ENCODE measurements at places on chromosomes 2 and 18. TPM values are rescaled to one million over a fixed set of nuclear protein-coding genes. Genes with fewer than 3 reads are reported as not detected.

GRCh38 chr2:141933226-141933625, 197.6 kb downstream of the LRP1B start:
- no peak overlapping the region for H3K4me3 ChIP-seq
- no peak for DNase-seq
- no peaks in the 10 kb centered on the region for H3K36me3 ChIP-seq

Gene MAPRE3
- total RNA-seq, result 5.1 TPM

Gene CYTIP
- total RNA-seq, result 2.5 TPM

Gene C2orf69
- 10.4 TPM for total RNA-seq

- no peaks in the 10 kb centered on the region for H3K27me3 ChIP-seq
- H3K4me3 ChIP-seq, result no peak overlapping the region
- H3K27ac ChIP-seq, result no peak overlapping the region
- no peak for DNase-seq
- peaks cover 8% of the 10 kb centered on the region for H3K4me1 ChIP-seq
Measured at GRCh38 chr18:39571511-39571910, 2005.9 kb upstream of the CELF4 start.

- H3K36me3 ChIP-seq, result no peaks in the 10 kb centered on the region
- no peaks in the 10 kb centered on the region for H3K27me3 ChIP-seq
Measured at GRCh38 chr18:48657447-48658120, 118.8 kb downstream of the CTIF start.

DNA sequence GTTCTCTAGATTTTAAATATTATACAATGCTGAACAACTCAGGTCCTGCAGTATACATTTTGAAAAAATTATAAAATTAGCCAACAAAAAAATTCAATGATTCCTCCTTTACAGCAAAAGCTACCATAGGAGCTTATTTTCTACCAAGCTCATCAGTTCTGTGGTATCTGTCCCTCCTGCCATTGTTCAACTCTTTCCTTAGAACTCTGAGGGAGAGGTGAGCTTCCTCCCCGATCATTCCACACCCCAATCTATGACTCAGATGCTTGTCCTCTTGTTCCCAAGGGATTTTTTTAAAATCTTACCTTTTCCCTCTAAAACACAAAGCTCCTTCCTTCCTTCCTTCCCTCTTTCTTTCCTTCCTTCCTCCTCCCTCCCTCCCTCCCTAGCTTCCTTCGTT, 13.5 kb downstream of the DPP4 start:
- H3K27ac ChIP-seq, result no peak overlapping the region
- H3K36me3 ChIP-seq, result no peaks in the 10 kb centered on the region
- peaks cover 11% of the 10 kb centered on the region for H3K4me1 ChIP-seq

Gene TRIM43
- total RNA-seq, result not detected

Gene EGR4
- total RNA-seq, result not detected

- H3K27me3 ChIP-seq, result no peaks in the 10 kb centered on the region
- H3K4me3 ChIP-seq, result no peak overlapping the region
- H3K27ac ChIP-seq, result no peak overlapping the region
- no peak for DNase-seq
Measured at GRCh38 chr2:134258684-134259388, 5.0 kb downstream of the MGAT5 start.

- DNase-seq, result no peak
- H3K27me3 ChIP-seq, result no peaks in the 10 kb centered on the region
- no peaks in the 10 kb centered on the region for H3K36me3 ChIP-seq
- H3K27ac ChIP-seq, result no peak overlapping the region
- H3K4me3 ChIP-seq, result no peak overlapping the region
Measured at GRCh38 chr2:189512879-189513278, 67.7 kb downstream of the SLC40A1 start.

Gene LONRF2
- 25.8 TPM for total RNA-seq

Gene GDF7
- 0.71 TPM for total RNA-seq

GRCh38 chr2:38262069-38262871, 114.8 kb downstream of the ATL2 start:
- H3K4me1 ChIP-seq, result no peaks in the 10 kb centered on the region
- no peak overlapping the region for H3K27ac ChIP-seq
- no peak overlapping the region for H3K4me3 ChIP-seq
- no peaks in the 10 kb centered on the region for H3K36me3 ChIP-seq
- H3K27me3 ChIP-seq, result no peaks in the 10 kb centered on the region
- no peak for DNase-seq

DNA sequence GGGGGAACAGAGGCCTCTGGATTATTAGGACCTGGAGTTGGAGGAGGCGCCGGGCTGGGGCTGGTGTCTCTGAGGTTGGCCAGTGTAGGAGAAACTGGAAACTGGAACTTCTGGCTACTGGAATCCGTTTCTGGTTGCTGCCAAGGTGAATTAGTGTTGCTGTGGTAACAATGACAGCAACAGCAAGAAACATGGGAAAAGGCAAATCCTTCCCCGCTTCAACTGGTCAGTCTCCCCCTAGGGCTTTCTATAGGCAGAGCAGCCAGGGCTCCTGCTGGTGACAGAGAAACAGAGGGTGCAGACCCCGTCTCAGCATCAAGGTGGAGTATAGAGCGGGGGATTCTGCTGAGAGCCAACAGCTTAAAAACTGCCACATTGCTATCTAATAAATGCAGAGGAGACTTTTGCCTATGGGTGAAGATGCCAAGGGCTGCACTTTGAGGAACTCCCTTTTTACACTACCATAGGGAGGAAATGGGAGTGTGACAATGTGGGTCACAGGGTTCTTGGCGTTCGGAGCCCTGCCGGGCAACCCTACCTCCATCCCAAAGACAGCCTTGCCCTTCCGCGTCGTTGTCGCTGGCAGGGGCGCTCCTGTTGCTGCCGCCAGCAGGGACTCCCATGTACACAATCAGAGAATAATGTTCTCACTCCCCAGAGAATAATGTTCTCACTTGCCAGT, 81.4 kb upstream of the CABLES1 start:
- no peak overlapping the region for H3K4me3 ChIP-seq
- H3K27ac ChIP-seq, result no peak overlapping the region
- no peaks in the 10 kb centered on the region for H3K4me1 ChIP-seq
- no peaks in the 10 kb centered on the region for H3K27me3 ChIP-seq
- no peak for DNase-seq

DNA sequence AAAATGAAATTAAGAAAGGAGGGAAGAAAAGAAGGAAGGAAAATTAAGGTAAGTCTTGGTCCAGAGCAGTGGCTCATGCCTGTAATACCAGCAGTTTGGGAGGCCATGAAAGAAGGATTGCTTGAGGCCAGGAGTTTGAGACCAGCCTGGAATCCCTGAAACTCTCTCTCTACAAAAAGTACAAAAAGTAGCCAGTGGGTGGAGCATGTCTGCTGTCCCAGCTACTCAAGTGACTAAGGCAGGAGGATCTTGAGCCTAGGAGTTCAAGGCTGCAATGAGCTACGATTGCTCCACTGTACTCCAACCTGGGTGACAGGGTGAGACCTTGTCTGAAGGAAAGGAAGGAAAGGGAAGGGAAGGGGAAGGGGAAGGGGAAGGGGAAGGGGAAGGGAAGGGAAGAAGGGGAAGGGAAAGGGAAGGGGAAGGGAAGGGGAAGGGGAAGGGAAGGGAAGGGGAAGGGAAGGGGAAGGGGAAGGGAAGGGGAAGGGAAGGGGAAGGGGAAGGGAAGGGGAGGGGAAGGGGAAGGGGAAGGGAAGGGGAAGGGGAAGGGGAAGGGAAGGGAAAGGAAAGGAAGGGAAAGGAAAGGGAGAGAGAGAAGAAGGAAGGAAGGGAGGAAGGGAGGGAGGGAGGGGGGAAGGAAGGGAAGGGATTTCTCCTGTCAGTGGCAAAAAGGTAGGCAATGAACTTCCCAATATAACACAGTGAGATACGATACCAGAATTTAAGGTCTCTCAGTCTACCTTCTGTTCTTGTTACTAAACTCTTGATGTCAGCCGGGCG, 412.8 kb downstream of the CMPK2 start:
- H3K27ac ChIP-seq, result no peak overlapping the region
- H3K4me1 ChIP-seq, result no peaks in the 10 kb centered on the region
- no peaks in the 10 kb centered on the region for H3K36me3 ChIP-seq
- no peaks in the 10 kb centered on the region for H3K27me3 ChIP-seq
- no peak for DNase-seq

Gene MYL1
- total RNA-seq, result not detected

- DNase-seq, result no peak
- H3K36me3 ChIP-seq, result no peaks in the 10 kb centered on the region
- H3K27ac ChIP-seq, result no peak overlapping the region
- peaks cover 16% of the 10 kb centered on the region for H3K4me1 ChIP-seq
Measured at GRCh38 chr2:95005726-95006125, 19.8 kb upstream of the MAL start.

- peaks cover 6% of the 10 kb centered on the region for H3K4me1 ChIP-seq
- no peak overlapping the region for H3K4me3 ChIP-seq
- DNase-seq, result no peak
Measured at GRCh38 chr2:133240491-133241223, 327.6 kb downstream of the NCKAP5 start.

- no peaks in the 10 kb centered on the region for H3K4me1 ChIP-seq
- DNase-seq, result no peak
- H3K36me3 ChIP-seq, result no peaks in the 10 kb centered on the region
Measured at GRCh38 chr2:84628486-84628885, 112.2 kb downstream of the DNAH6 start.

Gene GPR17
- total RNA-seq, result 0.66 TPM

Gene TRIM54
- not detected for total RNA-seq

DNA sequence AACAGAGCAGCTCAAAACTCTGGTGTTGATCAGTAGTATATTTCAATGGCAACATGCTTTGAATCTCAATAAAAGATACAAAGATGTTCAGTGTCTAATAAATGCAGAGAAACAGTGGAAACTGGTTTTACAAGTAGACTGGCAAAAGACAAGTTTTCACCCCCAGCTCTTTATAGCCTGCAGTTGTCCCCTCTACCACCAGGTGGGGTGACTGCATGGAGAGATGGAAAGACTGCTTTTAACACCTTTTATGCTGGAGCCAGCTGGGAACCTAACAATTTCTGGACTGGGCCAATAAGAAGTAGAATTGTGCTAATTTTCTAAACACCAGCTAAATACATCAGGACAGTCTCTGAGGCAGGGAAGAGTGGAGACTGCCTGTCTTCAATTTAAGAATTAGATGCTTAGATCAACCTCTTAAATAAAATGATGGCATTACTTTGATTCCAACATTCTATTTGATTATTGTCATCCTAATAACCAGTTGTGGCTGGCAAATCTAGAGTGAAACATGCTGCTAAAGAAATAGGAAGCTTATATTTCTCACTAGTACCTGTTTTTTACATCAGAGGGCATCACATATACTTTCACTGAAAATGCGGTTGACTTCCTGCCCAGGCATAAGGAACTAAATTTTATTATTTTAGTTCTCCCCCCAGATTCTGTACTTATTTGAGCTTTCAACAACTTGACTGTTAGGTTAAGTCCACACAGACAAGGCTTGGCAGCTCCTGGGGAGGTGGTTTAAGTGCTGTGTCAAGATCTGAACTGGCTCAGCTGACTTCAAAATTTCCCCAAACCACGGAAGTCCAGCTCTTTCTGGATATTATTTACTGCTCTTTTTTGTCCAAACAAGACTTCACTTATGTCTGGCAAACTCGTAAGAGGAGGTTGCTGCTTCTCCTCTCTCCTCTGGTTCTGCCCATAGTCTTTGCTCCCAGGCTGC, 140.5 kb downstream of the TPGS2 start:
- DNase-seq, result no peak
- H3K4me1 ChIP-seq, result peaks cover 36% of the 10 kb centered on the region
- no peaks in the 10 kb centered on the region for H3K27me3 ChIP-seq
- no peaks in the 10 kb centered on the region for H3K36me3 ChIP-seq

Gene SERPINB3
- total RNA-seq, result not detected

Gene UPP2
- total RNA-seq, result not detected

DNA sequence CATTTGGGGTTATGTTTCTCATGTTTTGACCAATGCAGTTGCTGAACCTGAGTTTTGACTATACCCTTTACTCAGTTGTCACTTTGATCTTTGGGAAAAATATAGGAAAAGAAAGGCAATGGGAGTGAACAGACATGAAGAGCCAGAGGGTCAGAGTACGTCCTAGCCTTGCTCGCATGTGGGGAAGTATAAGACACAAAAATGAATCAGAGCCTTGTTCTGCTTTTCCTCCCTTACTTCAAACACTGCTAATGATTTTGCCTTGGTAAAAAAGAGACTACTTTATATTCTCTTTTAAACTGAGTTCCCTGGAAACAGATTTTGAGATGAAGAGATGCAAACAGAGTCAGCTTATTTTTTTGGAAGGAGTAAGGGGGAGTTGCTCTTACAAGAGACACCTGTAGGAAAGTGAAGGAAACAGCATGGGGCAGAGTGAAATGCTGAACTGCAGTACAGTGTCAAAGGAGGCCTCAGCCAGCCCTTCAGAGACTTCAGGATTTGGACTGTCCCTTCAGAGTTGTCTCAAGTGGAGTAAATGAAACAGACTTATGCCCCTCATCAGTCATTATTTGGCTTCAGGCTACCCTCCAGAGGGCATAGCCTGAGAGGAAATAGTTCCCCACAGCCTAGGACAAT, 11.1 kb upstream of the FAP start:
- no peak overlapping the region for H3K27ac ChIP-seq
- peaks cover 24% of the 10 kb centered on the region for H3K4me1 ChIP-seq
- H3K4me3 ChIP-seq, result no peak overlapping the region
- no peaks in the 10 kb centered on the region for H3K36me3 ChIP-seq
- H3K27me3 ChIP-seq, result no peaks in the 10 kb centered on the region

Gene SOS1
- total RNA-seq, result 72.0 TPM

DNA sequence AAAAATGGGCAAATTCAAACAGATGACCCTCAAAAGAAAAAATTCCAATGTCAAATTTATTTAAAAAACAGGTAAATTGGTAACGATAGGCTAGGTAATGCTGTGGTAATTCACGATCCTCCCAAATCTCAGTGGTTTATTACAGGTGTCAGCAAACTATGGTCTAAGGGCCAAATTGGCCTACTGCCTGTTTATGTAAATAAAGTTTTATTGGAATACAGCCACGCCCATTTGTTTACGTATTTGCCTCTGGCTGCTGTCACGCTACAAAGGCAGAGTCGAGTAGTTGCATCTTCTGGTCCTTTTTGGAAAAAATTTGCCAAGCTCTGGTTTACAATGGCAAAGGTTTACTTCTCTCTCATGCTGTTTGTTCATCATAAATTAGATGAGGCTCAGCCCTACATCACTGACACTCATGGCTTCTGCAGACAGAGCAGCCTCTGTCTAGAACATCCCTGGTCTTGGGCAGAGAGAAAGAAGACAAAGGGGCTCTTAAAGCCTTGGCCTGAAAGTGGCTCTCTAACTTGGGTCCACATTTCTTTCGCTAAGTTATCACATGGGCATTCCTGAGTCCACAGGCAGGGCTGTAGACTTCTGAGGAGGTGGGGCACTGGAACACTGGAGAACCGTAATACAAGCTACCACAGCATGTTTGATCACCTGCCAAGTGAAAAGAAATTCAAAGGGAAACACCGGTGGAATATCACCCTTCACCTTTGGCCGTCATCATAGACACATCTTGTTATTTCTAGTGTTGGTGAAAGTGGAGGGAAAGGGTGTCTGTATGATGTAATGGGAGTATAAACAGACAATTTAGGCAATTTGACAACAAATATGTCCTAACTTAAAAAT, 34.8 kb downstream of the SP110 start:
- no peaks in the 10 kb centered on the region for H3K27me3 ChIP-seq
- H3K36me3 ChIP-seq, result no peaks in the 10 kb centered on the region

GRCh38 chr18:35024965-35025364, 16.2 kb upstream of the MAPRE2 start:
- DNase-seq, result peak; percentile 96
- H3K36me3 ChIP-seq, result no peaks in the 10 kb centered on the region
- H3K27me3 ChIP-seq, result no peaks in the 10 kb centered on the region

GRCh38 chr2:68920481-68921170, 32.1 kb downstream of the GKN2 start:
- H3K4me1 ChIP-seq, result no peaks in the 10 kb centered on the region
- H3K4me3 ChIP-seq, result no peak overlapping the region
- no peak for DNase-seq
- no peaks in the 10 kb centered on the region for H3K36me3 ChIP-seq
- H3K27me3 ChIP-seq, result no peaks in the 10 kb centered on the region

GRCh38 chr2:172861098-172861497, 125.5 kb downstream of the RAPGEF4 start:
- DNase-seq, result no peak
- no peak overlapping the region for H3K4me3 ChIP-seq
- peaks cover 7% of the 10 kb centered on the region for H3K4me1 ChIP-seq
- H3K27ac ChIP-seq, result no peak overlapping the region
- H3K36me3 ChIP-seq, result no peaks in the 10 kb centered on the region

Gene KCTD1
- 18.6 TPM for total RNA-seq
